Stimulated activated CD8-positive, alpha-beta memory T cell treated with anti-CD3 and anti-CD28 coated beads, Interleukin-7, amount 100 ng/mL, for 1 hour (primary cell): ENCODE measurements at places on chromosomes 11 and 22.

- DNase-seq = no peak
Measured at GRCh38 chr22:42217019-42217751, 53.3 kb downstream of the TCF20 start.

DNA sequence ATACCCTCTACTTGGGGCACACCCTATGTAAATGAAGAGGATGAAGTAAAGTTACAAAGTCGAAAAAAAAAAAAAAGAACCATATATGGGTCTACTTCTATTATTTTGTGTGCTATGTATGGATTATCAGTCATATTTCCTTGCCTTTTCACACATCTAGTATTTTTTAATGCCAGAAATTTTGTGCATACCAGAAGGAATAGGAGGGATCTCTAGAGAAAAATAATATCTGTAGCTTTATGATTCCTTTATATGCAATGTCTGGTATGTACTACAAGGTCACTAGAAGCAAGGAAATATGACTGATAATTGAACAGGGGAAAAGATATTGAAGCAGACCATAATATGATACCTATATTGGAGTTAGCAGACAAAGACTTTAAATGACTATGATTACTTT is 713.4 kb downstream of the OPCML start:
- no peak for DNase-seq

DNA sequence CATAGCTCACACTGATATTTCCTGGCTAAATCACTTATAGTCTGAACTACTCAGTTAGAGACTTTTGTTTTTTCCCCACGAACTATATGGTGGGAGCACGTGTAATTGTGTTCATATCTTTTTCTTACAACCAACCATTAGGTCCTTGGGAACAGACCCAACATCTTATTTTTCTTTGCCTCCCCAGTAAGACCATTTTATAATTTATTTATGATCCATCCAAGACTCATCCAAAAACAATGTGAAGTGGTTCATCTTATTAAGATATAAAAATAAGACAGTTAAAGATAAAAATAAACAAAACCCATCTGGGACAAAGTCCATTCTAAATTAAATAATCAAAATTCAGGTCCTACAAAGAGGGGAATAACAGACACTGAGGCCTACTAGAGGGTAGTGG is 90.8 kb downstream of the FAM168A start:
- no peak for DNase-seq

GRCh38 chr11:3134218-3134621 is 30.9 kb downstream of the OSBPL5 start:
- no peak for DNase-seq

DNA sequence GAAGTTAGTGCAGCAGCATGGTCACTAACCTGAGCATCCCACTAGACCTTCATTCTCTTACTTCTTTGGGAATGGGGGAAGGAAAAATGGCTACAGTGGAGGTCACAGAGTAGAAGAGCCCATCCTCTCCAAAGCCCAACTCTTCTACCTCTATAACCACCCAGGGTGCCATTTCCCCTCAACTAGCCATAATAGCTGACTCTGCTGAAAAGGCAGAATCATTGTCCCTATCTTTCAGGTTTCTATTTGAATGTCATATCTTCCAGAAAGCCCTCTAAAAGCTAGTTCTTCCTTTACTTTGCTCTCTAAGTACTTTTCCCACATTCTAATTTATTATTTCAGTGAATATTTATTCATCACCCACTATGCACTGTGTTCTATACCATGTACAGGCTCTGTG is 421.6 kb downstream of the TENM4 start:
- DNase-seq = no peak

DNA sequence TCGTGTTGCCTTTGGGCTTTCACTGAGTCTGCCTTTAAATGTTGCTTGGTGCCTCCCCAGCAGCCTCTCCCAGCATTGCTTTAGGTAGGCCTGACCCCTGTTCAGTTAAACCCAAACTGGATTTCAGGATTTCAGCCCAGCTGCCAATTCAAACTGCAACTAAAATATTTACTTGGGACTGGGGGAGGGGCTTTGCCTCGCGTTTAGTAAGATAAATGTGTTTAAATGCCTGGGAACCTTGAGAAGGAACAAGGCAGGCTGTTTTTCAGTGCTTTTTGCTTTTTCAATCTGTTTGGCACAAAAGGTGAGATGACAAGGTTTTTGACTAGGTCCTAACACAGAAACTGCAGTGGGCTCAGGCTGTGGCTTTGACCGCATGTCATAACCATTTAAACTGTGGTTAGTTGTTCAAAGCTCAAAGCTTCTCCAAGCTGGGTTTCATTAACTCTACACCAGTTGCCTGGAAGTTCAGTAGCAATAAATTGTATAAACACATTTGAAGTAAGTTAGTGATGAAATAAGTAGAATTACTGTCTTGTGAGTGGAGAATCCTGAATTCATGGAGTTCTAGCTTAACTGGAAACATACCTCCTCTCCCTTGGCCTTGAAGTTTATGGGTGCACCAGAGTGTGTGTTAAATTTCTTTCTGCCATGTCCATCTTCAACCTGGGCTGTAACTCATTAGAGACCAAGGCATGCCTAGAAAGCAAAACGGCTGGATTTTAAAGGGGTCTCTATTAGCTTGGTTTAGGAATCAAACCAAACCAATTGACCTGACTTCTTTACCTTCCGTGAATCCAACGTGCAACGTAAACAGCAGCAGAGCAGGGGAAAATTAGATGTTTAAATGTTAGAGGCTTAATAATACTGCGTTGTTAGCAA is 3.6 kb downstream of the PKNOX2 start:
- DNase-seq = no peak

DNA sequence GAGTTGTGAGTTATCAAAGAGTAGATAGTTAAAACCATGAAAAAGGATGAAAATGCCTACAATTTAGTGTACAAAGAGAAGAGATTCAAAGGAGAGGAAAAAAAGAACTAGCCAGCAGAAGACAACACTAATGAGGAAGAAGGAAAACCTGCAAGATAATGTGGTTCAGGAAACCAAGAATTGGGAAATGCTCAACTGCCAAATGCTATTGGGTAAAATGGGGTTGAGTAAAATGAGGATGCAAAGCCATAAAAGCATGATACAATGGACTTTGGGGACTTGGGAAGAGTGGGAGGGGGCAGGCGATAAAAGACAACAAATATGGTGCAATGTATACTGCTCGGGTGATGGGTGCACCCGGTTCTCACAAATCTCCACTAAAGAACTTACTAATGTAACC is 7.6 kb upstream of the OR52K2 start:
- DNase-seq = no peak

DNA sequence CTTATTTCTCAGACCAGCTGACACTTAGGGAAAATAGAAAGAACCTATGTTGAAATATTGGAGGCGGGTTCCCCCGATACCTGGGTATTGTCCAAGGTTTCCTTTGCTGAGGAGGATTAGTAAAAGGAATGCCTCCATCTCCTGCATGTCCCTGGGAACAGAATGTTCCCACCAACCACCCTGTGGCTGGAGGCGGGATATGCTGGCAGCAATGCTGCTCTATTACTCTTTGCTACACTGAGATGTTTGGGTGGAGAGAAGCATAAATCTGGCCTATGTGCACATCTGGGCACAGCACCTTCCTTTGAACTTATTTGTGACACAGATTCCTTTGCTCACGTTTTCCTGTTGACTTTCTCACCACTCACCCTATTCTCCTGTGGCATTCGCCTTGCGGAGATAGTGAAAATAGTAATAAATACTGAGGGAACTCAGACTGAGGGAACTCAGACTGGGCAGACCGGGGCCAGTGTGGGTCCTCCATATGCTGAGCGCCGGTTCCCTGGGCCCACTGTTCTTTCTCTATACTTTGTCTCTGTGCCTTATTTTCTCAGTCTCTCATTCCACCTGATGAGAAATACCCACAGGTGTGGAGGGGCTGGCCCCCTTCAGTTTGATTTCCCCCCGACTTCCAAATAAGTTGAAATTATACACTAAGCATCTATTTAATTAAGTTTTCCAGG is 32.1 kb downstream of the IGLL1 start:
- no peak for DNase-seq

- DNase-seq = no peak
Measured at GRCh38 chr11:95917193-95918036, 6.5 kb downstream of the MTMR2 start.

DNA sequence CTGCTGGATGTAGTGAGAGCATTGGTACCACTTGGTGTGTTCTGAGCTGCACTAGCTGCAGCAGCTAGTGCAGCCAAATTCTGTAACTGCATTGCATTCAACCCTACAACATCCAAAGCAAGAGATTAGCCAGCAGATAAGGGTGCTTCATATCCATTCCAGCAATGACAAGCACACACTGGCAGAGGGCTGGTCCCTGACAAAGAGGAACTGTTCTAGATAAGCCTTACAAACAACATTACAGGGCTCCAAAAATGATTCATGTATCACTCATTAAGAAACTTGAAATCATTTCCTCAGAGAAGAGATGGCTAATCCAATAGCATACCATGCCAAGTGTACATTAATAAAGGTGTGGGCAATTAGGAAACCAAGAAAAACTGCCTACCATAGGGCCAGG is 28.4 kb upstream of the RAPSN start:
- DNase-seq = no peak

GRCh38 chr11:34349882-34350281 is 7.9 kb downstream of the ABTB2 start:
- no peak for DNase-seq

DNA sequence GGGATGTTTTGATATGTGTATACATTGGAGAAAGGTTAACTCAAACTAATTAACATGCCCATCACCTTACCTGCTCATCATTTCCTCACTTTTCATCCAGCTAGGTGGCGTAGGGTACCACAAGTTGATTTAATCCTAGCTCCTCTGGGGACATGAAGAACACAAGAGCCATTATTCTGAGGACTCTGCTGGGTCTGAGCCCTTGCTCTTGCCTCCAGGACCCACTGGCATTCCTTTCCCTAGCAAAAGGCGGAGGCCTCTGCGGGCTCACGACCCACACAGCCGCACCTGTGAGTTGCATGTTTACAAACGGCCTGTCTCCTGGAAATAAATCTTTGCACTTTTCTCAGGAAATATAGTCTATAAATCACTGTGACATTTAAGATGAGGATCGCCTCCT is 871.9 kb downstream of the TBC1D22A start:
- DNase-seq = no peak
